ENCODE measurements at places on chromosomes 16 and 17.
A peak's percentile ranks its signal among the peaks of the same experiment; 100 is the strongest.

DNA sequence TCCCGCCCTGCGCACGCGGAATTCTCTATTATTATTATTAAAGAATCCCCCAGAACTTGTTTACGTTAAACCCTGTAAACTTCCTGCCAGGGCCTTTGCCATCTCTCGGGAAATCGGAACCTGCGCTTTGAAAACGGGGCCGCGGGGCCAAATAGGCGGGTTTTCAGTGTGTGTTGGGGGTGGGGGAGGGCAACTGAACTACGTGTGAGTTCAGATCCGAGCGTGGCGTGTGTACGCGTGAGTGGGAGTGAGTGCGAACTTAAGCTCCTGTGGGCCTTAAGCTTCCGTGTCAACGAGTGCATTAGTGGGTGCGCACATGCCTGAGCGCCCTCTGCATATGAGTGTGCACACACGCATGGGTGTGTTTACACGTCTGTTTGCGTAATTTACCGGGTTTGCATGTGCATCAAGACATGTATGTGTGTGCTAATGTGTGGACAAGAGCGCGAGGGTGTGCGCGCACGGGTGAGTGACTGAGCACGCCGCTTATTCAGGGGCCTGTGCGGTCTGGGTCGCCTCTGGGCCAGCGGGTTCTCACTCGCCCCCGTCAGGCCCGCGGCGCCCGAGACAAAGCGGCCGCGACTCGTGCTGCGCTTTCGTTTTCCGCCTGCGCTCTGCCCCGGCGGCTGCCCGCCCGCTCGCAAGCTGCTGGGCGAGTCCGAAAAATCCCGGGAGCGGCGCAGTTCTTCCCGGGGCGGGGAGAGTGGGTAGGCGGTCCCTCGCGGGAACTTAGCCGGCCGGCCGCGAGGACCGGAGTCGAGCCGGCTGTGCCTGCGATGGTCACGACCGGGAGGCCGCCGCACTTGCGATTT lies 1.2 kb upstream of the FOXF1 start:
- peak; percentile 36 for ATAC-seq

DNA sequence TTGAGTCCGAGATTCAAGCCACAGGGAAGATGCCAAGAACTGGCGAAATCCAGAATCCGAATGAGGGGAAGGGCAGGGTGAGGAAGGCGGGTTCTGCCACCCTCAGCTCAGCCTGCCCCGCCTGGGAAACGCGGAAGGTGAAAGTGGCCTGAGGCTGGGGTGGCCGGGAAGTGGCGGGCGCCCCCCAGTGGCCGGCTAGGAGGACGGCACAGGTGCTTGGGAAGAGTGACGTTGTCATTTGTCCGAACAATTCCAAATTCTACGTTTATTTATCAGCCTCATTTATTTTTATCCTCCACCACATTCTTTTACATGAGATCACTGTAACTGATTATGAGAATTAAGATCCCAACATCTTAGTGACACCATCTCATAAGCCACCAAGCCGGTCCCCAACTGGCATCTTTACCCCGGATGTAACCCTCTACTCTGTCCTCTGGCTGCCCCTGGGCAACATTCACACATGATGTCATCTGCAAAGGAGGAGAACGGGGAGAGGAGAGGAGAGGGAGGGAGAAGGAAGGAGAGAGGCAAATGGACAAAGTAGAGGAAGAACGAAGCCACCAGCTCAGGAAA lies 21.3 kb downstream of the SRCIN1 start:
- ATAC-seq, result peak; percentile 80

DNA sequence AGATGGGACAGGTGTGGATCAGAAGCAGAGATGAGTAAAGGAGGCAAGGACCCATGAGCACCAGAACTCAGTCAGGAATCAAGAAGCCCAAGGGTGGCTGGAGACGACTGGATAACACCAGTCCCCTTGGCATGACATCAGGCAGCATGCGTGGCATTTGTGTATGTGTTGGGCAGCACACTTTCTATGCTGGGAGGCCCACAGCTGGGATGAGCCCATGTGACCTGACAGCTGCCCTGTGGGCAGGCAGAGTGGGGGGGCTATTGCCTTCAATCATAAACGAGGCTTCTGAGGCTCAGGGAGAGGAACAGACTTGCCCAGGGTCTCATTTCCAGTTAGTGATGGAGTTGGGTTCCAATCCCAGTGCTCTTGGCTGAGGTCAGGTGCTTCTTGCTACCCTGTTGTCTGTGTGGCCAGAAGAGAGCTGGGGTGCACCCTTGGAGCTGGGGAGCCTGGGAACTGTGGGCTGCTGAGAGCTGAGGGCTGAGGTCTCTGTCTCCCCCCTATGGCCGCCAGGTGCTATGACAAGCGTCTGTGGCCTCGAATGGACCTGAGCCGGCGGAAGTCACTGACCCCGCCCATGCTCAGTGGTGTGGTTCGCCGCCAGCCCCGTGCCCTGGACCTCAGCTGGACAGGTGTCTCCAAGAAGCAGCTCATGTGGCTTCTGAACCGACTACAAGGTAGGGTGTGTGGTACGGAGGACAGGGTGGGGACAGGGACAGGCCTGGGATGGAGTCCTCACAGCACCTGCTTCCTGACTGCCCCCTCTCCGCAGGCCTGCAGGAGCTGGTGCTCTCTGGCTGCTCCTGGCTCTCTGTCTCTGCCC lies 7.1 kb upstream of the ORAI3 start:
- peak; percentile 90 for ATAC-seq

DNA sequence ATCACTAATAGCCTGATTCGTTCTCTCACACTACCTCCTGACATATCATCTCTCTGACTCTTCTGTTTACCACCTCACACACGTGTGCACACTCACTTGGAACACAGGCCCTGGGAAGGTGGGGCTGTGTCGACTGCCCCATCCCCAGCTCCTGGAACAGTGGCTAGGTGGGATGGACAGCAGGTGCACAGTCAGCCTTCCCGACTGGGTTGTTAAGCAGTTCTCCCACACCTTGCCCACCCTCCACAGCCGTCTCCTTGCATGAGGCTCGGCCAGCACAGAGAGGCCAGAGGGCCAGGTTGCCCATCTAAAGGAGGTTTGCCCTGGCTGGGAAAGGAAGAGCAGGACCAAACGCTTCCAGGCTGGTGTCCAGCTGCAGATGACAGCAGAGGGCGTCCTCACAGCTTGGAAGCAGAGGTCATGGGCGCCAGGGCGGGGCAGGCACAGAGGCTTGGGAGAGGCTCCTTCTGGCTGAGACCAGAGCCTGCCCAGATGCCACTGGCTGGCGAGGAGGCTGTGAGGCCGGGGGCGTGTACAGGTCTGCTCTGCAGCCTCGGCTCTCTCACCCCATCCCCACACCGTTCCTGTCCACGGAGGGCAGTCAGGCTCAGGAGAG lies 92.8 kb downstream of the AMFR start:
- no peak for ATAC-seq

DNA sequence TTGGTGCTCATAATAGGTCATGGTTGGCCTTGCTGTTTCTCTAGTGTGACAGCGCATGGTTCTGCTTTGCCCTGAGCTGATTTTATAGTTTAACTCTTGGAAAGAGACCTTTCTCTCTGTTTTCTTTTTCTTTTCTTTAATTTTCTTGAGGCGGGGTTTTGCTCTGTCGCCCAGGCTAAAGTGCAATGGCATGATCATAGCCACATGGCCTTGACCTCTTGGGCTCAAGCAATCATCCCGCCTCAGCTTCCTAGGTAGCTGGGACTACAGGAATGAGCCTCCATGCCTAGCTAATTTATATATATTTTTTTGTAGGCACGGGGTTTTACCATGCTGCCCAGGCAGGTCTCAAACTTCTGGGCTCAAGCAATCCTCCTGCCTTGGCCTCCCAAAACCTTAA lies 80.4 kb upstream of the DNAJA2 start:
- no peak for ATAC-seq

DNA sequence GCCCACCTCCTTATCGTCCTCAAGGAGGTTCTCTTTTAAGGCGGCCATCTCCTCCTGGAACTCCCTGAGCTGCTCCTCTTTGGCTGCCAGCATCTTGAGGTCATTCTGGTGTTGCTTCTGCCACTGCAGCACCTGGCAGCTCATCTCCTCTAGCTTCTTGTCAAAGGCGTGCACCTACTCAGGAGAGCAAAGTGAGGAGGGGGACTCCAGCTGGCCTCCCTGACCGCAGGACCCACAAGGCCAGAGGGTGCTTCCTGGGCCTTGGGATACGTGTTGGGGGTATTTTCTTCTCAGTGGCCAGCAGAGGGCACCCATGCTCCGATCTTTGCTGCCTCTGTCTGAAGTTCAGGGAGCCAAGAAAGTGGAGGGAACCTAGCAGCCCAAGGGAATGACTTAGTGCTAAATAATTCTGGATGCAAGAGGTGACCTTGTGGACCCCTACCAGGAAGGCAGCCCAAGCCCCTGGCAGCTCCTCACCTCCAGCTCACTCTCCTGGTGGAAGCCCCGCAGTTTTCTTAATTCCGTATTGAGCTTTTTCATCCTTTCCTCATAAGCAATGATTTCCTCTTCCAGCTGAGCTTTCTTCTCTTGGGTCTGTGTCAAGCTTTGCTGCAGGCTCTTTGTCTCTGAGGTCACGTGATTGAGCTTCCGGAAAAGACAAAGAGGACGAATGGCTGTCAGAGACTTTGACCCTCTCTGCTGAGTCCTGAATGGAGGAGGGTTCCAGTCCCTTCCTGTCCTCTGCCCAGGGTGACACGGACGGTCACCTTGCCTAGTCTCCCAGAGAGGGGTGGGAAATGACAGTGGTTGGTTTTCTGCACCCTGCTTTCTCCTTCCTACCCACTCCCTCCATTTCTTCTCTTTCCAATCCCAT lies 31.4 kb downstream of the DHX38 start:
- peak; percentile 63 for ATAC-seq

- no peak for ATAC-seq
Observed at GRCh38 chr16:70481929-70482536, 27.6 kb downstream of the FCSK start.

DNA sequence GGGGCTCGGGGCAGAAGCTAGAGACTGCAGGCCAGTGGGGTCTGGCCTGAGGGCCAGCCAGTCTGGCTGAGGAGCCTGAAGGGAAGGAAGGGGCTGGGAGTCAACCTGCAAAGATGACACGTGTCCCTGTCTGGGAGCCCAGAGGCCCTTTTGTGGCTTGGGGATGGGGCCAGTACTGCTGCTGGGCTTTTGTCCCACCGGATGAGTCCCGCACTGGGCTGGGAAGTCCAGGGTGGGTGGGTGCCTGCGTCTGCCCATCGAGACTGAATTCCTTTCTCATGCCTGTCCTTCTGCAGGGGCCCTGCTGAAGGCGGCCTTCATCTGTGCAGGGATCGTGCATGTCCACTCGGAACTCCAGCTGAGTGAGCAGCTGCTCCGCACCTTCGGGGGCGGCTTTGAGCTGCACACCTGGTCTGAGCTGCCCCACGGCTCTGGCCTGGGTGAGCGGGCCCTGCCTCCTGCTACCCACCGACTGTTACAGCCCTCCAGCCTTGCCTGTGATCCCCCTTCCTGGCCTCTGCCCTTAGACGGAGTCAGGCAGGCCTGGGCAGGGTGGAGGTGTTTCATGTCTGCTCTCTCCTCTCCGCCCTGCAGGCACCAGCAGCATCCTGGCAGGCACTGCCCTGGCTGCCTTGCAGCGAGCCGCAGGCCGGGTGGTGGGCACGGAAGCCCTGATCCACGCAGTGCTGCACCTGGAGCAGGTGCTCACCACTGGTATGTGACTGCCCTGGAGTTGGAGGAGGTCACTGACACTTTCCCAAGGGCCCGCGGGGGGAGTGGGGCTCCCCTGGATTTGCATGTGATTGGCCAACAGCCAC lies 20.9 kb downstream of the FCSK start:
- no peak for ATAC-seq

DNA sequence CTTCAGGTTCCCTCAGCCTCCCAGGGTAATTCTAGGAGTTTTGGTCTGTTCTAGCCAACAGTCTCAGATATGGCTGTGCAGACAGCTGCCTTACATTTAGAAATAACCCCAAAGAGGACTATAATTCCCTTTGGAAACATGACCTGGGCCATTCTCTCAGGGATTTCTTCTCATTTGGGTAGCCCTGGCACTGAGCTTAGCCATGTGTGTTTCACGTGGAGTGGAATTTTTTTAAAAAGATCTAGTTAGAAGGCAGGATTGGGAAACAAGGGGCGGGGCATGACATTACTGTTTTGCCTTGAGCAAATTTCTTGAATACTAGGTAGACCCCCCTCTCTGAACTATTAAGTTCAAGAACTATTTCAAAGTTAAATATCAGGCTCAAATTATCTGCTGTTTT lies 29.6 kb upstream of the MRC2 start:
- peak; percentile 62 for ATAC-seq

DNA sequence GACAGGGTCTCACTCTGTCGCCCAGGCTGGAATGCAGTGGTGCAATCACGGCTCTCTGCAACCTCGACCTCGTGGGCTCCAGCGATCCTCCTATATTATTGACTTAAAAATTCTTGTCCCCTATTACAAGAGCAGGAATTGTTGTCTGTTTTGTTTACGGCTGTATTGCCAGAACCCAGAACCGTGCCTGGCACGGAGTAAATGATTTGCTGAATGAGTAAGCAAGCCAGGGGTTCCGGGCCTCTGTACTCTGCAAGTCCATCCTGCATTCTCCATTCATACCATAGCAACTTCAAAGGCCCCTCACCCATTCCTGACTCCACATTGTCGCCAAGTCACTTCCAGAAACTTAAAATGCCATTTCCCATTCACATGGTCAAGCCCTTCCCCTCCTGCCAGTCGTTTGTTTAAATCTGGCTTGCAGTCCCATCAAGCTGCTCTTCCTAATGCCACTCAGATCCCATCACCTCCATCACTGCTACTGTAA lies 6.9 kb downstream of the ADCY9 start:
- no peak for ATAC-seq

DNA sequence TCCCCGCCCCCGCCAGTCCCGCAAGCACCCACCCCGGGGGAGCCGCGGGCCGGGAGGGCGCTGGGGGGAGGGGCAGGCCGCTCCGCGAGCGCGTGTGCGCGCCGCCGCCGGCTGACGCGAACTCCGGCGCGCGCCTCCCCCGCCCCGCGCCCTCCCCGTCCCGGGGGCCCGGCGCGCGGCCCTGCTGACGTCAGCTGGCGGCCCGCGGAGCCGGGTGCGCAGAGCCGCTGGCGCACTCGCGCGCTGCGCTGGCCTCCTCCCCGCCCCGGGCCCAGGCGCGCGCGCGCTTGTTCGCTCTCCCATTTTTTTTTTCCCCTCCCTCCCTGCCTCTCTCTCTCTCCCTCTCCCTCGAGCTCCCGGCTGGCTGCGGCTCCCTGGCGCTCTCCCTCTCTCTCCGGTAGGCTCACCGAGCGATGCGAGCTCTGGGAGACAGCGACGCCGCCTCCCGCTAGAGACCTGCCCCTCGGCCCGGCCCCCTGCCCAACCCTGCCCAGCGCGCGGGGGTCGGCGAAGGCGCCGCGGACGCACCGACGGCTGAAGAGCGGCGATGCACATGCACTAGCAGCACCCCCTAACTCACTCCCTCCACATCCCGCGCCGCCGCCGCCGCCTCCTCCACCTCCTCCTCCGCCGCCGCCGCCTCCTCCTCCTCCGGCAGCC lies at the start of gene GNAO1:
Gene GNAO1 (plus strand): TSS at position 334 of the 660 bp plus-strand sequence. CDS start 747 bp downstream, outside the sequence.
- peak; percentile 93 for ATAC-seq
